Neural crest cell (in vitro differentiated cells): ENCODE measurements at places on chromosomes 6 and 20.

GRCh38 chr6:165845493-165845892, 182.5 kb upstream of the PDE10A start:
- no peaks in the 10 kb centered on the region for H3K36me3 ChIP-seq
- peaks cover 4% of the 10 kb centered on the region for H3K27me3 ChIP-seq

- H3K4me3 ChIP-seq = no peak overlapping the region
- H3K27ac ChIP-seq = no peak overlapping the region
- no peaks in the 10 kb centered on the region for H3K27me3 ChIP-seq
- DNase-seq = no peak
- H3K4me1 ChIP-seq = peaks cover 6% of the 10 kb centered on the region
Observed at GRCh38 chr6:167210375-167211294, 52.9 kb upstream of the GPR31 start.

GRCh38 chr6:81606965-81607381, 145.5 kb downstream of the TENT5A start:
- DNase-seq = no peak
- H3K27me3 ChIP-seq = no peaks in the 10 kb centered on the region
- H3K4me1 ChIP-seq = no peaks in the 10 kb centered on the region

GRCh38 chr6:15948930-15949900, 179.7 kb upstream of the MYLIP start:
- H3K36me3 ChIP-seq = no peaks in the 10 kb centered on the region
- H3K4me1 ChIP-seq = peaks cover 27% of the 10 kb centered on the region
- H3K4me3 ChIP-seq = no peak overlapping the region
- no peak overlapping the region for H3K27ac ChIP-seq
